ENCODE measurements at places on chromosomes 3 and 15.

DNA sequence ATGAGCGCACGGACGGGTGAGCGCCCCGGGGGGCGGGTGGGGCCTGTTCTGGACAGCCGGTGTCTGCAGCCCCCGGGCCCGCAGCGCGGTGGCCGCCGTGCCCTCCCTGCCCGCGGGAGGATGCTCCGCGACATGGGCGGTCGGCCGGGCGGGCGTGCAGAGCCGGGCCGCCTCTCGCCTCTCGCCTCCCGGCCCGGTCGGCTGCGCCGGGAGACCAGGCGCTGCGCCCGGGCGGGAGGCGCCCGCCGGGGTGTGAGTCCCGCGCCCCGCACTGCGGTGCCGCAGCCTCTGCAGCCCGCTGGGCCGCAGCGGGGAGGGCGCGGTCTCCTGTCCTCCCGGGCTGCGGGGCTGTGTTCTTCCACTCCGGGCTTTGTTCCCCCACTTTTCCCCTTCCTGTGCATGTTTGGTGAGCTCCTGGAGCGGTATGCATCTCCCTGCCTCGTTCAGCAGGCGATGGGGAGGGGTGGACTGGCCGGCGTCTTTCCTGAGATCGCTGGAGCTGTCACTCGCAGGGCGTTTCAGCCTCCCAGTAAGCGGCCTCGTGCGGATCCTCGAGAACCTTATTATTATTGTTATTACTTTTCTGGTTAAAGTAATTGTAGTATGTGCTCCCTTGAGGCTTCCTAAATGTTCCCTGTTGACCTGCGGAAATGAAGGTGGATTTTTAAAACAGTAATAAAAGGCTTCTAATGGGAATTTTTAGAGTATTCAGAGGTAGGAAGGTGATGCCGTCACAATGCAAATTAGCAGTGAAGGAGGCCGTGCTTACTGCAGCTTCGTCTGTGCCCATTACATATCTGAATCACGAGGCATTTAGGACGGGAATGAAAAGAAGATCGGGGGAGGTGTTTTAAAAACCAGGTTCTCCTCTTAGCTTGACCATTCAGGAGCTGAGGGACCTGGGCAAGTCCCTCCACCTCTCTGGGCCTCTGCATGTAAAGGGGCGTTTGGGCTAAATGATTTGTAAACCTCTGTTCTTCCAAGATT is 593 bp downstream of the TMOD2 start:
- DNase-seq = no peak

GRCh38 chr15:93485438-93486327 is 396.7 kb upstream of the RGMA start:
- DNase-seq = no peak

DNA sequence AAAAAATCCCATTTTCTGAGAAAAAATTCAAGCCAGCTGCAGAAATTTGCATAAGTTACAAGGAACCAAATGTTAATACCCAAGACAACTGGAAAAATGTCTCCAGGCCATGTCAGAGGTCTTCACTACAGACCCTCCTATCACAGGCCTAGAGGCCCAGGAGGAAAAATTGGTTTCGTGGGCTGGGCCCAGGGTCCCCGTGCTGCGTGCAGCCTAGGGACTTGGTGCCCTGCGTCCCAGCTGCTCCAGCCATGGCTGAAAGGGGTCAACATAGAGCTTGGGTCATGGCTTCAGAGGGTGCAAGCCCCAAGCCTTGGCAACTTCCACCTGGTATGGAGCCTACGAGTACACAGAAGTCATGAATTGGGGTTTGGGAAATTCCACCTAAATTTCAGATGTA is 78.0 kb downstream of the MYH15 start:
- no peak for DNase-seq

- no peak for DNase-seq
Measured at GRCh38 chr15:62060896-62061280, 641 bp upstream of the VPS13C start.

GRCh38 chr15:63755162-63755561 is 78.6 kb downstream of the HERC1 start:
- no peak for DNase-seq

DNA sequence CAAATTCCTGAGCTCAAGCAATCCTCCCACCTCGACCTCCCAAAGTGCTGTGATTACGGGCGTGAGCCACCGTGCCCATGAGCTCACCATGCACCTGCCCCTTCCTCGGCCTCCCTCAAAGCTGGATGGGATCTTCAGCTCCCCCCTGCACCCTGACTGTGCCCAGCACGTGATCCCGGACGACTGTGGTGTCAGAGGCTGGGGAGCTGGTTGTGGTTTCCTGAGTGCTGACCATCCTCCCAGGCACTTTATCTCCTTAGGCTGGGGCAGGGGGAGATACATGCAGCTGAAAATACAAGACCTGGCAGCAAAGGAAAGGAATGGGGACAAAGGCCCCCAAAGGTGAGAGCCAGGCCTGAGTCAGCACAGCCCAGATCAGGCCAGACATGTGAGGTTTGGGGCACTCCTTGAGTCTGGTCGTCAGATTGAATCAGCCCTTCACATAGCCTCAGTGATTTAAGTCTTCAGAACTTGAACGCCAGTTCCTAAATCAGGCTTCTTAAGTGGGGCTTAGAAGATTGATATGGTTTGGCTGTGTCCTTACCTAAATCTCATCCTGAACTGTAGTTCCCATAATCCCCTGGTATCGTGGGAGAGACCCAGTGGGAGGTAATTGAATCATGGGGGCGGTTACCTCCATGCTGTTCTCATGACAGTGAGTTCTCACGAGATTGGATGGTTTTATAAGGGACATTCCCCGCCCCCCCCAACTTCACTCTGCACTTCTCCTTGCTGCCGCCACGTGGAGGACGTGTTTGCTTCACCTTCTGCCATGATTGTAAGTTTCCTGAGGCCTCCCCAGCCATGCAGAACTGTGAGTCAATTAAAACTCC is 35.8 kb downstream of the PRKCD start:
- peak; percentile 30 for DNase-seq

DNA sequence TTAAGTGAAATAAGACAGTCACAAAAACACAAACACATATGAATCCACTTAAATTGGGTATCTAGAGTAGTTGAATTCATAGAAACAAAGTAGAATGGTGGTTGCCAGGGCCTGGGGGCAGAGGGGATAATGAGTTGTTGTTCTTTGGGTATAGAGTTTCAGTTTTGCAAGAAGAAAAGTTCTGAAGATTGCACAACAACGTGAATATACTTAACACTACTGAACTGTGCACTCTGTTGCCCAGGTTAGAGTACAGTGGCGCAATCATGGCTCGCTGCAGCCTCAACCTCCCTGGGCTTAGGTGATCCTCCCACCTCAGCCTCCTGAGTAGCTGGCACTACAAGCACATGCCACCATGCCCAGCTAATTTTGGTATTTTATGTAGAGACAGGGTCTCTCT is 14.9 kb downstream of the GRAMD2A start:
- no peak for DNase-seq

- DNase-seq = no peak
Measured at GRCh38 chr3:53612508-53612907, 118.1 kb downstream of the CACNA1D start.
